ENCODE measurements at places on chromosomes 13 and 19.
A peak's percentile ranks its signal among the peaks of the same experiment; 100 is the strongest.

DNA sequence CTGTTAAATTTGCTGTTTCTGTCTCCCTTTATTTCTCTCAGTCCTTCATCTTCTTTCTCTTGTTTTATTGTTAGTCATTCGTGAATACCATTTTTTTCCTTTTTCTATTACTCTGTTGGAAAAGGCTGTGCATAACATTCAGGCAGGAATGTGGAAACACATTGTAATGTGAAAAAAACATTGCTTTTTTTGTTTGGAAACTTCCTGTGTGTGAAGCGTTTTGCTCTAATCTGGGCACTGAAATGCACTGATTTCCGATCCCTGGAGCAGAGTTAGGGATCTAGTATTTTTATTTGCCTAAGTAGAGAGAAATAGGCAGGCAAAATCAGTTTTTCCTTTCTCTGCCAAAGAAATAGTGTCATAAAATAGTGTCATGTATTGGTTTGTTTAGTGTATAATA lies 155.5 kb downstream of the PCCA start:
- H3K36me3 ChIP-seq = no peaks in the 10 kb centered on the region
- no peak for DNase-seq
- H3K4me1 ChIP-seq = peaks cover 6% of the 10 kb centered on the region
- H3K27me3 ChIP-seq = no peaks in the 10 kb centered on the region

GRCh38 chr19:34969721-34970120 lies 5.7 kb upstream of the ZNF792 start:
- H3K4me3 ChIP-seq = no peak overlapping the region
- H3K27me3 ChIP-seq = no peaks in the 10 kb centered on the region
- H3K27ac ChIP-seq = no peak overlapping the region
- H3K36me3 ChIP-seq = no peaks in the 10 kb centered on the region
- H3K4me1 ChIP-seq = no peaks in the 10 kb centered on the region

DNA sequence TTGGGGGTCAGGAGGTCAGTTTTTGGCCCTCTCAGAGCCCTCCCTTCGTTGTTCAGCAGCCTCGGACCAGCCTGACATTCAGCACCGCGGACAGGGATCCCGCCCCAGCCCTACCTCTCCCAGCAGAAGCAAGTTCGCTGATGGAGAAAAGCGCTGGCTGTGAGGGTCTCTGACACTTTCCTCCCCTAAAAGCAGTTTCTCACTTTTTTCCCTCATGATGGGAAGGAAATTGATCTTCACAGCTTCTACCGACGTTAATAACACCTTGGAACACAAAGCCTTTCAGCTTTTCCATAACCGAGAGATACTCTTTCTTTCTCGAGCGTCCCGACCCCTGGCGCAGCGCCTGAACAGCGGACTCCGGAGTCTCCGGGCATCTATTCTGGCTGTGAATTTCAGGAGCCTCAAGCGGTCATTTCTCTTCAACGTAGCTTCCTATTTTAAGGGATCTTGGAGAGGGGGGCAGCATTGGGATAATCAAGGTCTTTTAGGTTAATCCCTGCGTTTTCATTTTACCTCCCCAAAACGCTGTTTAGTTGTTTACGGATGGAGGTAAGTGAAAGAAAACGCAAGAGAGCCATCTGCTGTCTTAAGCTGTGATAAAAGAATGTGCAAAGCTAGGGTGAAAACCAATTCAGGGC lies 467.2 kb downstream of the ITGBL1 start:
- H3K4me1 ChIP-seq = peaks cover 11% of the 10 kb centered on the region
- no peak overlapping the region for H3K4me3 ChIP-seq
- H3K27ac ChIP-seq = no peak overlapping the region
- H3K27me3 ChIP-seq = peaks cover 80% of the 10 kb centered on the region
- no peaks in the 10 kb centered on the region for H3K36me3 ChIP-seq
- DNase-seq = peak; percentile 24

DNA sequence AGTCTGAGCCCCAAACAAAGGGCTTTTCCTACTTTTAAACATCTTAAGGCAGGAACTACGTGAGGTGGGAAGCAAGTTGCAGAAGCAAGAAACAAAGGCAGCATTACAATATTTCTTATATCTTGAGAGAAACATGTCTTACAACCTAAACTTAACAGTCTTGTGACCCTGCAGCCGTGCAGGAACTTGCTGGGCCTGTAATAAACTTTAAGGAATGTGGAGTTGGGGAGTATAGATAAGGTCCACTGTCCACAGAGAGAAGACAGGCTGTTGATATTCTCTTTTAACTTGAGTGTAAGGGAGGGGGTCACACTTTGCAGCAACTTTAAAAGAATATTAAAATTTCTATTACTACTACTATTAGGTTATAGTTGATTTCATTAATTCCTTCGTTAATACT lies 214.6 kb upstream of the HTR2A start:
- H3K4me1 ChIP-seq = no peaks in the 10 kb centered on the region
- H3K27me3 ChIP-seq = no peaks in the 10 kb centered on the region
- no peak overlapping the region for H3K4me3 ChIP-seq
- no peak for DNase-seq

DNA sequence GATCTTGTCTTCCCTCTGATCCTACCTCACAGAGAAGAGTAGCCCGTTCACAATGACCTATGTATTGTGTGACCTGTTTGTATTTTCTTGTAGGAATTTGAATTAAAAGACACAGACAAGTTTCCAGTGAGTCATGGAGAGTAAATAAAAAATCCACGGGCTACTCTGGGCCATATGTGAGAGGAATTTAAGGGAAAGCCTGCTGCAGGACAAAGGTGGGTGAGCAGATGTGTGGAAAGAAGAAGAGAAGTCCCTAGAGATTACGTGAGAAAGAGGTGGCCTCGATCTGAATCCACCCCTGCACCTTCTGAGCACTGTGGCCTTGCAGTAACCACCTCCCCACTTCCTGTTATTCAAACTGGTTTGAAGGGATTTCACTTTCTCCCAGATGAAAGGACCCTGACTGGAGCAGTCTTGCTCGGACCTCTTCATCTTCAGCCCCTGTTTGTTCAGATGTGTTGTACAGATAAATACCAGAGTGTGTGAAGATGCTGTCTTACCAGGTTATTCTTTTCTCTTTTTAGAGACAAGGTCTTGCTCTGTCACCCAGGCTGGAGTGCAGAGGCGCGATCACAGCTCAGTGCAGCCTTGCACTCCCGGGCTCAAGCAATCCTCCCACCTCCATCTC lies 205.4 kb downstream of the PDS5B start:
- H3K36me3 ChIP-seq = no peaks in the 10 kb centered on the region
- no peaks in the 10 kb centered on the region for H3K27me3 ChIP-seq
- no peak overlapping the region for H3K4me3 ChIP-seq
- DNase-seq = no peak
- no peak overlapping the region for H3K27ac ChIP-seq

DNA sequence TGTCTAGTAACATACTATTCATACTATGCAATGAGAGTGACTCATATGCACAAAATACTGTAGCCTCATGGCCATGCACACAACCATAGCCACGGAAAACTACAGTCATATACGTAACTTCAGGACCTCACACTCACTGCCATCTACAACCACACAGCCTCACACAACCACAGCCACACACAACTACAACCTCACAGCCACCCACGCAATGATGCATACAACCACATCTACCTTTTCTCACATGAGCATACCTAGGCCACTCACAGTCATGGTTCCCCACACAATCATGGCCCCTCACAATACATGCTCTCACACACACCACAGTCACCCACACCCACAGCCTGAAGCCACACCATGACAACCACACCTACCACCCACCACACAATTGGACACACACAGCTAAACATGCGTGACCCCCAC lies 8.7 kb upstream of the TNFSF14 start:
- H3K4me3 ChIP-seq = no peak overlapping the region
- no peak for DNase-seq
- H3K27me3 ChIP-seq = peaks cover 10% of the 10 kb centered on the region
- H3K4me1 ChIP-seq = peaks cover 5% of the 10 kb centered on the region
- no peaks in the 10 kb centered on the region for H3K36me3 ChIP-seq
- no peak overlapping the region for H3K27ac ChIP-seq

Measured in heart right ventricle (tissue), 16 donors.